ENCODE measurements at places on chromosomes 11 and 22.

DNA sequence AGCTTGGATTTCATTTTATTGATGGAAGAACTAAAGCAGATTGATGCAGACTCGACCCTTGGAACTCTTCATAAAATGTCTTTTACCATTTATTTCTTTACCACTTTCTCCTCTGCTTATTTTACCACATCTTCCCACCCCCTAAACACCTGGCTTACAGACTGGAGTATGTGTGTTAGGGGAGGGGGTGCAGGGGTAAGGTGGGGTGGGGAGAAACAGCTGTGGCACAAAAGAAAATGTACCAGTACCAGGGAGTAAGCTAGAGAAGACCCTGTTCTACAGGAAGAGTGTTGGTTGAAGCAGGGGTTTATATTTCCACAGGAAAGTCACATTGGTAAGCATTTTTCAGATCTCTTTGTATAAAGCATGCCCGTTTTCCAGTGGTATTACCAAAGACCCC lies 312.7 kb upstream of the MTNR1B start:
- no peak for DNase-seq

- no peak for DNase-seq
Measured at GRCh38 chr11:72784662-72785061, 9.2 kb downstream of the STARD10 start.

GRCh38 chr11:6468712-6469495 lies 4.8 kb downstream of the TRIM3 start:
- DNase-seq = peak; percentile 68

- peak; percentile 94 for DNase-seq
Measured at GRCh38 chr11:67420646-67421429, 5.4 kb downstream of the CARNS1 start.

- DNase-seq = peak; percentile 15
Measured at GRCh38 chr11:76861490-76861953, 804 bp downstream of the ACER3 start.

DNA sequence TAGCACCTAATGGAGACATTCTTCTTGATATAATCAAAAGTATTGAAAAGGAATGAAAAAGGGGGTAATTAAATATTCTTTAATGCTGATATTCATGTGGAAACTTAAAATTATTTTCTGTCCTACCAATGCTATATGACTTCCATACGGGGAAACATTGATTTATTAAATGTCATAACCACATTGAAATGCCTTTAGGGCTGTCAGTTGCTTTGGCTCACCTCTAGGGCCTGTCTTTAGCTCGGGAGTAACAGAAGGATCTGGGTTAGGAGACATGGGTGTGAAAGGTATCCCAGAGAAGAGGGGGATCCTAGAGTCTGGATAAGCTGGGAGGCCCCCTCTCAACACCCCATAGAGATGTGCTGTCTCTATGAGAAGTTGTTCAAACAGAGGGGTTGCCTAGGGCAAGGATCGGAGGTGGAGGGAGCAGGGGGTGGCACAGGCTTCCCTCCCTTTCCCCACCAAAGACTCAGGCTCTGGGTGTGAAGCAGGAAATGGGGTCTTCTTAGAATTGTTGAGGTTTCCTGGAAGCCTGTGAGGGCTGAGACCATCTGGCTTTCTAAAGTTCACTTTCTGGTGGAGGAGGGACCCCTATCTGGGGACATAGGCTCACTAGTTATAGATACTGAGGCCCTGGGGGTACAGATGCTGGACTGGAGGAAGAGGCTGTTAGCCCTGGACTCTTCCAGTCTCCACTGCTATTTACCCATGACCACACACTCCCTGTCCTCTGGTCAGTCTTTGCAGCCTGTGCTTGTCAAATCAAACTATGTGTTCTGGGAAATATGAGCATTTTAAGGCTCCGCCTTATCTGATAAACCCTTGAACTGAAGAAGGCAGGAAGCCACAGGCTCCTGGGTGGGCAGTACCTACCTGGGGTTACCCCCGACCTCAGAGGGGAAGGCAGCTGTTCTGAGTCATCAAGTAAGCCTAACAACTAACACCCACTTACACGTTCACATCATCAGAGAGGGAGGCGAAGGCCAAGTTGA lies 55.8 kb upstream of the RRAS2 start:
- no peak for DNase-seq

DNA sequence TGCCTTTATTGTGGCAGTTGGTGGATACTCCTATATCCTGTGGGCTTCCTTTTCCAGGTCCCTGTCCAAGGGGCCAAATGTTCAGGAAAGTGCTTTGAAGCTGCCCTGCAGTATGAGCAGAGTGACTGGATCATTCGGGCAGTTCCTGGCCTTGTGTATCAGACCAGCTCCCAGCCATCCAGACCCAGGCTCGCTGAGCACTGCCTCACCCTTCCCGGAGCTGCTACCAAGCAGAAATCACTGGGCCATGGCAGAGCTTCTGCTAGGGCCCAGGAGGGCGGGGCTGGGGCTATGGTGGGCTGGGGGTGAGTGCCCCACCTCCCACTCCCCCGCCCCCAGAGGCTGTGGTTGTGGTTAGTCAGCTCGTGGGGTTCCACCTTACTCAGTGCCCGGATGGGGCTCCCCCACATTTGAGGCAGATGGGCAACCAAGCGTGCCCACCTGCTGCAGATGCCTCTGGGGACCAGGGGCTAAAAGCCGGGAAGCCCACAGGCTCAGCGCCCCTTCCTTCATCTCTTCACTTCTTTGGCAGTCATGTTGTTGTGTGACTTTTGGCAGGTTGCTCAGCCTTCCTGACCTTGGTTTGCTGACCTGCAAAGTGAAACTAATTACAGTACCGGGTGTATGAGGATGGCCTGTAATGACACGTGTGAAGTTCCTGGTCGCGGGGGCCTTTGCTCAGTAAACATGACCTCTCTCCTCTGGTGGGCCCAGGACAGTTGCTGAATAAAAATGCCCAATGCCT lies 2.1 kb upstream of the LRRC32 start:
- DNase-seq = no peak

DNA sequence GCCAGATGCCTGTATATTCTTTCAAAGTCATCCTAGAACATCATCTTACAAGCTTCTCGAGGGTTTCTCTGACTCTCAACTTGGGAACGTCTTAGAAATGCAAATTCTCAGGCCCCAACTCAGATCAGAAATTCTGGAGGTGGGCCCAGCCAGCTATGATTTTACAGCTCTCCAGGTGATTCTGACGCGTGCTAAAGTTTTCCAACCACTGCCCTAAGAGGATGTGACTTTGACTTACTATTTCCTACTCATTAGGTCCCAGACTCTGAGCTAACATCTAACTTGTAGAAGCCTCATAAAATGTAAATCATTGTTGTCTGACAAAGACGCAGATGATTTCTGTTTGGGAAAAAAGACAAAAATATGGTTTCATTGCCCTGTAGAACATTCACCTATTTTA lies 61.1 kb downstream of the IRAG1 start:
- no peak for DNase-seq

- no peak for DNase-seq
Measured at GRCh38 chr11:110059706-110060463, 33.3 kb upstream of the ZC3H12C start.

DNA sequence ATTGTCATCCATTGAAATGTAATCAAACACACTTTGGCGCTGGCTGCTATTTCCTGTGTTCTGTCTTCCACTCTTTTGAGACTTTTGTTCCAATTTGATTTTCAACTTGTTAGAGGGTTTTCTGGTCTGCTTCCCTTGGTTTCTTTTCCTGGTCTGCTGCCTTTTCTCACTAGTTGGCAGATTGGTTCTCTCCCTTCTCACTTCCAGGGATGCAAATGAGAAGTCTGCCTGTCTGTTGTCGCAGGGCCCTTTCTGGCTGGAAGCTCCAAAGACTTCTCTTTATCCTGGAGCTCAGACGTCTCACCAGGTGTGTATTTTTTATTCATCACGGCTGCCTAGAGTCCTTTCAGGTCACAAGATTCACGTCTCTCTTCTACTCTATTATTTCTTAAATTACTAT lies 84.0 kb downstream of the RPS6KA4 start:
- DNase-seq = no peak

DNA sequence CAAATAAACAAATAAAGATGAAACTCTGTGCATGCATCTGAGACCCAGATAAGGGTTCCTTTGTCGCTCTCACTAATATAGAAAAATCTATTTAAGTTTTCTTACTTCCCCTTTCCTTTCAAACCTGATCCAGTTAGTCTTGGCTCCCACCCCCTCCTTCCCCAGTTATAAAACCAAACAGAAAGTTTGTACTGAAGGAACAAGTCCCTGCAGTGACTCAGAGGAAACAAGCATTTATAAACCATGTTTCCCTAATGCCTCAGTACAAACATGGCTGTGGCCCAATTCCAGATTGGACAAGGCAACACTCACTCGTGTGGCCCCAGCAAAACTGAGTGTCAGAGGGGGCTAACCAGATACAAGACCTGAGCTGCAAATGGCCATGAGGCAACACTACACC lies 65.5 kb upstream of the ARHGAP20 start:
- DNase-seq = peak; percentile 76
